ENCODE measurements at places on chromosomes 7 and 10.
A peak's percentile ranks its signal among the peaks of the same experiment; 100 is the strongest.

DNA sequence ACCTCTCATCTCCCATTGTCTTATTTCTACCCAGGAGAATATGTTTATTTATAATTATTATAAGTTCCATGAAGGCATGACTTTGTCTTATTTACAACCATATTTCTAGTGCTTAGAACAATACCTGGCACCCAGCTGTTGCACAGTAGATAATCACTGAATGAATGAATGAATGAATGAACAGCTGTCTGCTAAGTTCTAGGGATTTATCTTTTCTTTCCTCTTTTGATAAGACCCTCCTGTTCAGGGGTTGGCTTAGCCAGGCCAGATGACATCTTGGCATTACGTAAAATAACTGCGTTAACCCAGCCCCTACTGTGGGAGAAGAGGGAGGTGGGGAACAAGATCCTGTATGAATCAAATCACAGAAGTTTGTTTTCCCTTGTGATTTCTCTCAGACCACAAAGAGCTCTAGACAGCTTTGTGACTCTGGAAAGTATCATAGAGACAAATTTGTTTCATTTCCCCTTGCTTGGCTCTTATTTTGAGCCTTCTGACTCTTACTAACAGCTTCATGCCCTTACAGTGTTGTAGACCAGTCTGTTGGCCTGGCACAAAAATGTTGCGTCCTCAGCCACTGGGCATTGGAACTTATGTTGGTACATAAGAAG, 8.4 kb downstream of the ZNF862 start:
- no peak for DNase-seq

- DNase-seq = no peak
Measured at GRCh38 chr10:59075576-59075975, 100.9 kb upstream of the PHYHIPL start.

DNA sequence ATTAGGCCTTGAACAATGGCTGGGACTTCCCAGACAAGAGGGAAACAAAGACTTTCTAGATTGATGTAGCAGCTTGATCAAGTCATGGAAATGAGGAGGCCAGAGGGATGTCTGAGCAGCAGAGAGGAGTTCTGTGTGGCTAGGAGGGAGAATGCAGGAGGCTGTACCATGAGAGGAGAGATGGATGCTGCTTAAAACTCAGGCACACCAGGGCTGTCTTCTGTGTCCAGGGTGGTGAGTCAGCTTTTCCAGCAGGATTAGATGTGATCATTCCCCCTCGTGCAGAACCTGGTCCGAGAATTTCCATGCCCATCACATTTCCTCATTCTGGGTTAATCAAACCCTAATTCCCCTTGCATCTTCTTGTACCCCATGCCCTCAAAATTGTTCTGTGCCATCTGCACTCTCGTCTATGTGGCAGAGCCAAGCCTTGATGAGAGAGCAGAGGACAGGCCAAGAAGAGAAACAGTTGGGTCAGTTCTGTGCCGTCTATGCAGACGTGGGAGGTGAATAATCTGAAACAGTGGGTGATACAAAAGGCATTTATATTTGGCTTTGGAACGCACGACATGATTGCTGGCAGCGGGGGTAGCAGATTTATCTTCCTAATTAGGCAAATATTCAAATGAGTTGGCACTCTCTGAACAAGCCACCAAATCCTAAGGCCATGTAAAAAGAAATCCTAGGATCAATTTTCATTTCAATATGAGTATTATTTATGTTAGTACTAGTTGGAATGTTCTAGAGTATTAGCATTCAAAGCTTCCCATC, 160.7 kb downstream of the TMEM178B start:
- DNase-seq = no peak

- DNase-seq = no peak
Measured at GRCh38 chr7:2934211-2934731, 90.2 kb upstream of the GNA12 start.

DNA sequence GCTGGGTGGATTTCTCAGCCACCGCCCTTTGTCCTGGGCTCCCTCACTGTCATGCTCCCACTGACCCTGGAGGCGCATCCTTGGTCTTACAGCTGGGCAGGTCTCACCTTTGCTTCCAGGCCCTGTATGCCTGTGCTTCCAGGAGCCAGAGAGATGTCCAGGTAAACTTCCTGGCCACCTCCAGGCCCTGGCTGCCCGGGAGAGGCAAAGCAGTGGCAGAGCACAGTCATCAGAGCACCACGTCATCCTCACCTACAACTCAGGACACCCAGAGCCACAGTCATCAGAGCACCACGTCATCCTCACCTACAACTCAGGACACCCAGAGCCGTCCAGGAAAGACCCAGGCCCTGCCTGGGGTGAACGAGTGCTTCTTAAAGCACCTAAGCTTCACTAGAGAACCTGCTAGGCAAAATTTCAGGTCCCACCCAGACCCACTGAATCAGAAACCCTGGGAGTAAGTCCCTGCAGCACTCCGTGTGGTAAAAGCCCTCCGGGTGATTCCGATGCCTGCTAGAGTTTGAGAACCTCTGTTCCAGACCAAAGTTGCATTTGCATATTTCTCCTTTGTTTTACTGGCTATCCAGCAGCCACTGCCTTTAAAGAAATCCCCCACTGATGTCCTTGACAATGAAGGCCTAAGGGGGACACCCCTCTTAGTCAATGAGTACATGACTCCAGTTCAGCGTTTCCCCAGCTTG, 62.3 kb downstream of the DLG5 start:
- no peak for DNase-seq

- DNase-seq = no peak
Measured at GRCh38 chr10:725302-725701, 35.8 kb upstream of the DIP2C start.

- DNase-seq = no peak
Measured at GRCh38 chr7:75869776-75870379, 9.0 kb upstream of the RHBDD2 start.

DNA sequence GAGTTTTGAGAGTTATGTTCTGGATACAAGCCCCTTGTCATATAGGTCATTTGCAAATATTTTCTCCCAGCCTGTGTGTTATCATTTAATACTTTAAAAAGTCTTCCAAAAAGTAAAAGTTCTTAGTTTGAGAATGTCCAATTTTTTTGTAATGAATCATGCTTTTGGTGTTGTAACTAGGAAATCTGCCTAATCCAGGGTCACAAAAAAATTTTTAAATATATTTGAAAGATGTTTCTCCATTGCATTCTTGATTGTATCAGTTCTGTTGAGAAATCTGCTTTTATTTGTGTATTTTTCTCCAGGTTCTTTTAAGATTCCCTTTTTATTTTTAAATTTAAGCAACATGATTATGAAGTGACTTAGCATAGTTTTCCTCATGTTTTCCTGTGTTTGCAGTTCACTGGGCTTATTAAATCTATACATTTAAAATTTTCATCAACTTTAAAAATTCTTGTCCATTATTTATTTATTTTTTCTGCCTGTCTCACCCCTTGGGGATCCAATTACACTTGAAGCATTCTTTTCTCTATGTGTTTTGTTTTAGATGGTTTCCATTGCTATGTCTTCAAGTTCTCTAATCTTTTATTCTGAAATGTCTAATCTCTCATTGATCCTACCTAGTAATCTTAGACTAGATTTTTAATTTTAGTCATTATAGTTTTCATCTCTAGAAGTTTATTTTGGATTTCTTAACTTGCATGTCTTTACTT, 47.0 kb downstream of the CCDC71L start:
- no peak for DNase-seq

GRCh38 chr10:48251525-48252353, 22.8 kb downstream of the FRMPD2 start:
- no peak for DNase-seq

DNA sequence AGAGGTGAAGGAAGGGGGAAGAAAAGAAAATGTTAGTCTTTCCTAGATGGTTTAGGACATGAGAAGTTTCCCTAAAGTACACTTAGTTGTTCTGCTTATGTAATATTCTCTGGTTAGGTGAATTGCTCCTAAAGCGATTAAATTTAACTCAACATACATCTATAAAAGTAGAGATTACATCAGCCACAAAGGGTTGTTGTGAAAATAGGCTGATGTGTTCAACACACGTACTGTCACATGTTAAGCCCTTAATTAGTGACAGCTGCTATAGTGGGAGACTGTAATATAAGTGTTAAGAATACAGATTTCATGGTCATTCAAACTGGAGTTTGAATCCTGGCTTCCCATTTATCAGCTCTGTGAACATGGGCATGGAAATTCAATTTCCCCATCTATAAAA, 12.8 kb downstream of the HECTD2 start:
- no peak for DNase-seq

DNA sequence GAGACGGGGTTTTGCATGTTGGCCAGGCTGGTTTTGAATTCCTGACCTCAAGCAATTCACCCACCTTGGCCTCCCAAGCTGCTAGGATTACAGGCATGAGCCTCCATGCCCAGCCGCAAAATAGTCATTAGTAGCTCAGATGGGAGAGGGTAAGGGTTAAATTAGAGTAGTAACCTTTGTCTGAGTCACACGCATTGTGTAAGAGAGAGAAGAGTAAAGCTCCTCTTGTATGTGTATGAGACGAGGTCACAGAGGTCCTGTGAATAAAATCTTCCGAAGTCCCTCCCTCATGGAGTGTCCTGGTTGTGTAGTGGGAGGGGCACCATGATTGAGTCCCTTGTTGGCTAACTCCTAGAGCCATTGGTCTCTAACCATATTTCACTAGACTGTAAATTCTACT, 85.2 kb upstream of the CDC14C start:
- DNase-seq = no peak

DNA sequence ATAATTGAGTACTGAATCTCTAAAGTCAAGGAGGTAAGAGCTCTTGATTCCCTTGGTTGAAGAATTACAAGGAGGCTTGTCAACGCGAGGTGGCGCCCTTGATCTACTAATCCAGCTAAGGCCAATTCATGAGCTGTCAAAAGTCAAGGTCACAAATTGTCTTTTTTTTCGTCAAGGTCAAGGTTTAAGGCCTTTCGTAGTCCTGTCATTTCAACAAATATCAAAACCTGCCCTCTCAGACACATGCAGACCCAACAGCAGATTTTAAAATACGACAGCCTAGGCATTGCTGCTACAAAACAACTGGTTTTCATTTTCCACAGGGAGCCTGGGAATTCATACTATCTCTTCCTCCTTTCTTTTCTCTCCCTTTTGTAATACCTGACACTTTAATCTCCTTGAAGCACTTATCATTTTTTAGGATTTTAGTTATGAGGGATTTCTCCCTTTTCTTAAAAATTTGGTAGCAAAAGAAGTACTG, 3.6 kb downstream of the HOXA13 start:
- peak; percentile 47 for DNase-seq

DNA sequence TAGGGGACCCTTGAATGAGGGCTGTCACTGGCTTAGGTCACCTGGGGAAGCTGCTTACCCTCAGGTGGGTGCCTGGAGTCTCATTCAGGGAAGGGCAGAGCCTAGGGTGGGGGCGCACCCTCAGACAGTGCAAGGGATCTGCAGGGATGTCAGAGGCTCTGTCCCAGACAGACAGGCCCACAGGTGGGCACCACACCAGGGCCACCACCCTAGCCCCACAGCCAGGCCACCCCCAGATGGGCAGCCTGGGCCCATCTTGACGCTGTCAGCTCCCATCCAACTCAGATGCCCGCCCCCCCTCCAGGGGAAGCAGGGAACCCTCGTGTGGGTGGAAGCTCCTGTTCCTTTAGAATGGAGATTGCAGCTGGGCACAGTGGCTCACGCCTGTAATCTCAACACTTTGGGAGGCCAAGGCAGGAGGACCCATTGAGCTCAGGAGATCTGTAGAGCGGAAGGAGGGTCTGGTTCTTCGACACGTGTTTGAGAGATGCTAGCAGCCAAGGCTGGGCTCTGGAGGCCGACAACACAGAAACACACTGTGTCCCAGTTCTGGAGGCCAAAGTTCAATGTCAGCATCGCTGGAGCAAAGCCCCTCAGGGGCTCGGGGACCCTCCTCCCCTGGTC, 58.5 kb upstream of the DNAJB6 start:
- no peak for DNase-seq

- DNase-seq = peak; percentile 60
Measured at GRCh38 chr10:102413053-102413705, 5.4 kb downstream of the PSD start.

GRCh38 chr10:88735661-88736060, 24.2 kb upstream of the LIPN start:
- no peak for DNase-seq

DNA sequence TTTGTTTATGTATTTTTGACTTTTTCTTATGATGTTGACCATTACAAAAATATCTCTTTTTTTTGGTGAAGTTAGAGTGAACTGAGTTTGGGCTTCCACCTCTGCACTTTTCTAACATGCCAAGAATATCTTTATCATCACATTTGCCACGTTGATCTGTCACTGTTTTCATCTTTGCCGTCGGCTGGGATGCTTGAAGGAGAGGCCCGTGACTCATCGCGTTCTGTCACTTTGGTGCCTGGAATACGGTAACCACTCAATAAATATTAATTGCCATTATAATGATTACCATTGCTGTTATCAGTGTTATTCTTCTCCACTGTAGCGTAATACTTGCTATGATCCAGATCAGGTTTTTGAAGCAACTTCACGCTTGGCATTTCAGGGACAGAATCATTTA, 350.8 kb upstream of the PFKP start:
- no peak for DNase-seq

- no peak for DNase-seq
Measured at GRCh38 chr7:152180048-152180447, 154.6 kb downstream of the GALNT11 start.

DNA sequence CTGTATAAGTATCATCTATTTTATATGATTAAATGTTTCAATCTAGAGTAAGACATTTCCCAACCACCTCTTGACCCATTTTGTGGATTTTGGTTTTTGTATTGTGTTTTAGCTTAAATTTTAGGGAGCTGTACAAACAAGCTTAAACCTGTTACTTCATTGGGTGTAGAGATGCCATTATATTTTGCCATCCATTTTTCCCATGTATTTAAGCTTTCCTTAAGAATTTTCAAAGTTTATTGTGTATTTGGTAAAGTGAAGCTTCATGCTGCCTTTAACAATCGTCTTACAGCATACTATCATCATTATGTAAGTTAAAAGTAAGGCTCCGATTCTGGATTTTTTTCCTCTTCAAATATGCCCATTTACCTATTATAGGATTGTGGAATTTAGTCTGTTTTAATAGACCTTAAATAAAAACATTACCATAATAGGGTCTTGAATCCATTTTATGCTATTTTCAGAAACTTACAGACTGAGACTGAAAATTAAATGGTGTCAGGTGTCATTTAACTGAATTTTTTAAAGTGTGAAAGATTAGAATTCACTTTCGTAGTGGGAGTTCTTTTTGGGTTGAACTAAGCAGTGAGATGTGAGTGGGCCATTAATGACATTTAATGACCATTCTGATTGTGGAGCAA, 2.2 kb downstream of the KMT2E start:
- no peak for DNase-seq

DNA sequence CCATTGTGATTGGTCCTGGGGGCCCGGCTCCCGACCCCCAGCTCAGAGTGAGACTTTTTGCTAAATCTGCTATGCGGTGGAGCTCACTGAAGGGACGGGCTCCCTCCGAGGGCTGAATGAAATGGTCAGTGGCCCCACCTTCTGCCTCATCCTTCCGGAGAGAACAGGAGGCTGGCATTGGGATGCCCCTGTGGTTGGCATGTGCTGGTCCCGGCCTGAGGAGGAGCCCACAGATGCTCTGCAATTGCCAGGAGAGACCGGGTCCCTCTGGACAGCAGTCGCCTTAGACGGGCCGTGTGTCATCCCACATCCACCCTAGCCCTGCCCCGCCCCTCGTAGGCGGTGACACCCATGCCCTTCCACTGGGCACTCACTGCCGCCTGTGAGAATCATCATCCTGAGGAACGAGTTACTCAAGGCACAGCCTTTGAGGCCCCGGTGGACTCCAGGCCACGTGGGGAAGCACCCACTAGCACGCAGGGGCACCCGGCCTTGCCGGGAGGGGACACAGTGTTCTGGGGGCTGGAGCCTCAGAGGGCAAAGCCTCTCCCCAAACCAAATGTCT, 21.2 kb upstream of the DPYSL4 start:
- DNase-seq = no peak

- DNase-seq = peak; percentile 98
Measured at GRCh38 chr7:155456738-155457543, 988 bp upstream of the EN2 start.

Data from cerebellum (tissue), 4 donors.